Naive thymus-derived CD8-positive, alpha-beta T cell (primary cell): ENCODE measurements at places on chromosomes 11 and 22. TPM values are rescaled to one million over a fixed set of nuclear protein-coding genes. Genes with fewer than 3 reads are reported as not detected.

Gene MEI1
- 62.8 TPM for total RNA-seq

Gene GRIK4
- not detected for total RNA-seq

Gene SLC6A5
- not detected for total RNA-seq

Gene OLFML1
- total RNA-seq = not detected

Gene CSNK2A3
- 1.5 TPM for total RNA-seq

GRCh38 chr11:66112041-66112491, 42.0 kb downstream of the PACS1 start:
- peak overlapping the region; percentile 9 for H3K4me3 ChIP-seq
- H3K36me3 ChIP-seq = no peaks in the 10 kb centered on the region
- peak overlapping the region; percentile 93 for H3K27ac ChIP-seq
- DNase-seq = peak; percentile 29
- H3K27me3 ChIP-seq = no peaks in the 10 kb centered on the region

- no peaks in the 10 kb centered on the region for H3K27me3 ChIP-seq
- H3K4me1 ChIP-seq = peaks cover 11% of the 10 kb centered on the region
- H3K36me3 ChIP-seq = peaks cover 2% of the 10 kb centered on the region
- H3K27ac ChIP-seq = peak overlapping the region; percentile 96
- peak overlapping the region; percentile 99 for H3K4me3 ChIP-seq
Observed at GRCh38 chr11:130001461-130002351, 929 bp downstream of the PRDM10 start.

DNA sequence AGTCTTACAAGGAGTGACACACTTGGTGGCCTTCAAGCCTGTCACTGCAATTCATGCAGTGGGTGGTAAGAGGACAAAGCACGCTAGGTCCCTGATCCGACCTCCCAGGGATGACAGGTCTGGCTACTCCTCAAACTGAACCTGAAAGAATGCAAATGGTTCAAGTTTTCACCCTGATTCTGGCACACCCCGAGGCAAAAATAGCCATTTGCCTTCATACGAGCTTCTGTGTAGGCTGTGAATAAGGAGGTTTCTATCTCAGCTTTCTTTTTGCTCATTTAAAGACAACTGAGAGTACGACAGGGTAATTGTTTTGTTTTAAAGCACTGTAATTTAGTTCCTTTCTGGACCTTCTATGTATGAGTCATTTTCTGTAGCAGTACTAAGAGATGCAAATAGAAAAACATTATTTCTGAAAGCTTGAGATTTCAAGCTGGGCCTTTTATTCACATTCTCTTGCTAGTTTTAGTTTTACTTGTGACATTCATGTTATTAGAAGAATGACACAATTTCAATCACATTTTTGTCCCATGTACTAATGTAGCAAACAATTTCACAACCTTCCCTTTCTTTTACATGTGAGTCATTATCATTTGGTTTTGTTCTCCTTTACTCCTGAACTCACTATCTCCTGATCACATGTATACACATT, 56.6 kb upstream of the FDX1 start:
- H3K4me1 ChIP-seq = no peaks in the 10 kb centered on the region
- no peaks in the 10 kb centered on the region for H3K27me3 ChIP-seq
- no peaks in the 10 kb centered on the region for H3K36me3 ChIP-seq
- no peak overlapping the region for H3K27ac ChIP-seq
- no peak for DNase-seq
- H3K4me3 ChIP-seq = no peak overlapping the region

DNA sequence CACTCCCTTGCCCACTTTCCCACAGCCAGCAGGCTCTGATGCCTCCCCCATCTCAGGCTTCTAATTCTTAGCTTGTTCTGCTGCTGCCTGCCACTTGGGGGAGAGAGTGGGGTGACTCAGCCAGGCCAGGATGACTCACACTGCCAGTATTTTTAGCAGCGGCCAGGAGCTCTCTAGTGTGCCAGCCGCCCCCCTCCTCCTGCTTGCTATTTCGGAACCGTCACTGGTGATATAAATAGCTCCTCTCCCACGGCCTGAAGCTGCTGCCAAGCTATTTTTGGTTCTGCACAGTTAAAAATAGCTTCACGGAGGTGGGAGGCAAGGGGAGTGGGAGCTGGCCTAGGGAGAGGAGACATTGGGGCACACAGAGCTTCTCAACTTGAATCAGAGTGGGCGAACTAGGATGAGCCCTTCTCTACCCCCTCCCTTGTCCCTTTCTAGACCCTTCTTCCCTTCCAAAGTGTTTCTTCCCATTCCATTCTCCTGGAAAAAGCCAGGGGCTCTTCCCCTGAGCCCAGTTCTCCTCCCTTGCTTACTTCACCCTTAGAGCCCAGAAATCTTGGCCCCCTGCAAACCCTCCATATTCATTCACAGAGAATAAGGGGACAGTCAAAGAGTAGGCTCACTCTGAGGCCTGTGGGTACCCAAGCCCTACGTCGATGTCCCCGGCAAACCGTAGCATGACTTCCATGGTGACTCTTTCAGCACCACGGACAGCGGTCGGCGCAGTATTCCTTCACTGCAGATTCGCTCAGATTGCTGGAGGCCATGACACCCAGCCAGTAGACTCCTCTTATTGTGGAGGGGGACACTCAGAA, 2.5 kb upstream of the NPAS4 start:
- DNase-seq = peak; percentile 47
- no peak overlapping the region for H3K27ac ChIP-seq
- H3K27me3 ChIP-seq = peaks cover 51% of the 10 kb centered on the region
- peaks cover 8% of the 10 kb centered on the region for H3K4me1 ChIP-seq

GRCh38 chr11:59510941-59511589, at the start of gene OR4D9:
Gene OR4D9 (plus strand): TSS chr11:59511539. CDS start chr11:59514913, 3,374 bp downstream.
- H3K27ac ChIP-seq = no peak within 1 kb of the TSS
- H3K36me3 ChIP-seq = no peaks in the 10 kb centered on the region

- peaks cover 49% of the 10 kb centered on the region for H3K4me1 ChIP-seq
- H3K27ac ChIP-seq = no peak overlapping the region
- peaks cover 32% of the 10 kb centered on the region for H3K36me3 ChIP-seq
- DNase-seq = no peak
Observed at GRCh38 chr11:31802990-31803812, 7.9 kb downstream of the PAX6 start.

DNA sequence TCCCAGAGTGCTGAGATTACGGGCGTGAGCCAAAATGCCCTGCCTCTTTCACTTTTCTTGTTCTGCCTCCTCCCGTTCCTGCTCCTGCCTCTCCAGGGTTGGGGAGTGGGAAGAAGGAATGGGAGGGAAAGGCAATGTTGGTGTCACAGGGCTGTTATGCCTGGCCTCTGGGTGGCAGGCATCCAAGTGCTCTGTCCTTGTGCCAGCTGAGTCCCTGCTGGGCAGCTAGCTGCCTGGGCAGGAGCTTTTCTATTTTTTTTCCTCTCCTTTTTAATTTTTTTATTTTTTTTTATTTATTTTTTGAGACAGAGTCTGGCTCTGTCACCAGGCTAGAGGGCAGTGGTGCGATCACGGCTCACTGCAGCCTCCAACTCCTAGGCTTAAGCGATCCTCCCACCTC, 4.1 kb upstream of the SAC3D1 start:
- DNase-seq = no peak
- no peak overlapping the region for H3K27ac ChIP-seq
- no peaks in the 10 kb centered on the region for H3K4me1 ChIP-seq
- H3K27me3 ChIP-seq = no peaks in the 10 kb centered on the region

GRCh38 chr11:106295974-106296373, 218.5 kb downstream of the AASDHPPT start:
- H3K4me3 ChIP-seq = no peak overlapping the region
- no peaks in the 10 kb centered on the region for H3K4me1 ChIP-seq
- no peak for DNase-seq
- H3K27me3 ChIP-seq = no peaks in the 10 kb centered on the region
- no peaks in the 10 kb centered on the region for H3K36me3 ChIP-seq

GRCh38 chr11:73520353-73521061, 77.4 kb downstream of the FAM168A start:
- H3K27me3 ChIP-seq = no peaks in the 10 kb centered on the region
- no peak for DNase-seq
- H3K4me3 ChIP-seq = peak overlapping the region; percentile 0
- H3K4me1 ChIP-seq = peaks cover 22% of the 10 kb centered on the region

DNA sequence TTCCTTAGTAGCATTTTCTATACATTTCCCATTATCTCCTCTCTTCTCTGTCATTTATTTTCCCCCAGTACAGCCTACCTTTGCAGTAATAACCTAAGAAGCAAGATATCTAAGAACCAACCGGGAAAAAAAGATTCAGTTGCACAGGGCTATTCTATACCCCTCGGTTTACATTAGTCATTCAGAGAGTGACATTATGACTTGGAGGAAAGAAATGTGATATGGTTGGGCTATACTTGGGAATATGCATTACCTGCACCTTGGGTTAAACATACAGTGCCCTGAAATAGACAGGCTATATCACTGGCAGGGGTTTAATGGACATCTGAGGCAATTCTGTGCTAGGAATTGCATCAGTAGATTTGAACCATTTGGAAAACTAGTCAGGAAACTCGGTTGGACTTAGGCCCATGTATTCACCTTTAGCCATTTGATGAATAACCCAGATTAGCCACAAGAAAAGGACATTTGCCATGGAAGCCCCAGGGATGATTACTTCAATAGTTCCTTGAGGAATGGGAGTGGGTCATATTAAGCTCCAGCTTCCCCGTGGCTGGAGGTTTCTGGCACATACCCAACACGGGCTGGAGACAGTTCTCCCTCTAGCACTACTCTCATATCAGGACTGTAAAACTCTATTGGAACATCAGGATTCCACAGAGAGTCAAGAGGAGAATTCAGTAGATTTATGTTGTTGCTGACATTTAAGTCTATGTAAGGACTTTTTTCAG, 973.2 kb downstream of the NTM start:
- no peak overlapping the region for H3K27ac ChIP-seq
- H3K36me3 ChIP-seq = no peaks in the 10 kb centered on the region
- H3K4me3 ChIP-seq = no peak overlapping the region
- H3K4me1 ChIP-seq = no peaks in the 10 kb centered on the region
- DNase-seq = no peak
- H3K27me3 ChIP-seq = peaks cover 3% of the 10 kb centered on the region

DNA sequence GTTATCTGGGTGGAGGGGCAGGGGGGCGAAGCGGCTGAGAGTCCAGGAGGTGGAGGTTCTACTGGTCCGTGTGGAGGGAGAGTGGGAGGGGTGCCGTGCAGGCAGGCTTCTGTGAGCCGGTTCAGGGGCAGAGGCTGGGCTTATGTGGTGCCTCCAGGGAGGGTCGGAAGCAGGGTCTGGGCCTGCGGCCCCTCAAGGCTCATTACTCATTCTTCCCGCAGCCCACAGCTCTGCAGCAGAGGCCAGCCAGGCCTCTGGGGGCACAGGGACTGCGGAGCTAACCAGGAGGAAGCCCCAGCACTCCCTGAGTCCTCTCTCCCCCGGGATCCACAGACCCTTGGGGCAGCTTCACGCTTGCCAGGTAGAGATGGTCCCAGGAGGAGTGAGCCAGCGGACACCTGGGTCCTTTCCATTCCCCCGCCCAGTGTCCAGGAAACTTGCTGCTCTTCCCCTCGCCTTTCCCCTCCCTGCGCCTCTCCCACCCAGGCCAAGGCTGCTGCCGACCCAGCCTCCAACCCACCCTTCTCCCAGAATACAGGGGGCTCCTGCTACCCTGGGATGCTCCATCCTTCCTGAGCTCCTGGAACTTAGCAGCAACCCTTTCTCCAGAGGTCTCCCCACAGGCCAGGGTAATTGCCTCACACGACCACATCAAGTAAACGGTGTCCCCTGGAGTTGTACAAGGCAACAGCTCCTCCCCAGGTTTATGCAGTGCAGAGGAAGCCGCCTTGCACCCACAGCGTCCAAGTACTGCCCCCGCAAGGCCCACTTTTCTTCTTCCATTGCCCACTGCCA, 6.3 kb downstream of the NRXN2 start:
- peaks cover 75% of the 10 kb centered on the region for H3K27me3 ChIP-seq
- no peaks in the 10 kb centered on the region for H3K36me3 ChIP-seq
- no peak for DNase-seq
- peaks cover 11% of the 10 kb centered on the region for H3K4me1 ChIP-seq
- H3K4me3 ChIP-seq = no peak overlapping the region

- no peak for DNase-seq
- H3K4me1 ChIP-seq = no peaks in the 10 kb centered on the region
- H3K27ac ChIP-seq = no peak overlapping the region
Observed at GRCh38 chr22:29798318-29798717, 31.1 kb downstream of the UQCR10 start.

DNA sequence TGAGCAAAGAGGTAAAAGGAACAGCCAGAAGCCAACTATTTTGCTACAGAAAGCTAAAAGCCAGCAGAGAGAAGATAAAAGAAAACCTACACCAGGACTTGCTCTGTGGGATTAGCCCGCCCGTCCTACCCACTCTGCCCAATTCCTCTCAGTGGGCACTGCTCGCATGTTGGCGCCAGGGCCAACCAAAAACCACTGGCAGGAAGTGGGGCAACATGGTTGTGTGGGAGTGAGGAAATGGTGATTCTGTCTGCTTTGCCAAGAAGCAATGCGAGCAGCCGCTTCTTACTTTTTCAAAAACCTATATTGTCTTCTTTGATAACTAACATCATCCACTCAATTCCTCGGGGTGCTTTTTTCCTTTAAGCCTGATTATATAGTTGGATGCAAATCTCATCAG, 14.2 kb upstream of the APOA1 start:
- peak overlapping the region; percentile 71 for H3K4me3 ChIP-seq
- peak; percentile 42 for DNase-seq
- no peaks in the 10 kb centered on the region for H3K27me3 ChIP-seq

DNA sequence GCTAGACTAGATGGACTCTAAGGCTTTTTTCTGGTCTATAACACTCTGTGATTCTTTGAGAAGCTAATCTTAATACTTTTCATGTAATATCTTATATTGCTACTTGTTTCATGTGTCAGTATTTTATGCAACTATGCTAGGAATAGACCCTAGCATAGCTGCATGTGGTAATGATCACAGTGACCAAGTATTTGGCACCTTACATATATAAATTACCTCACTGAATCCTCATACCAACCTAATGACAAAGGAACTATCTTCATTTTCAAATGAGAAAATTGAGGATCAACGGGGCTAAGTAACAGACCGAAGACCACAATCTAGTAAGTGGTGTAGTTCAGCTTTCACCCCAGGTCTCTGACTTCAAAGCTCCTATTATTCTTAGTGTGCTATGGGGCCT, 327.3 kb upstream of the PITPNB start:
- no peaks in the 10 kb centered on the region for H3K4me1 ChIP-seq
- DNase-seq = no peak

DNA sequence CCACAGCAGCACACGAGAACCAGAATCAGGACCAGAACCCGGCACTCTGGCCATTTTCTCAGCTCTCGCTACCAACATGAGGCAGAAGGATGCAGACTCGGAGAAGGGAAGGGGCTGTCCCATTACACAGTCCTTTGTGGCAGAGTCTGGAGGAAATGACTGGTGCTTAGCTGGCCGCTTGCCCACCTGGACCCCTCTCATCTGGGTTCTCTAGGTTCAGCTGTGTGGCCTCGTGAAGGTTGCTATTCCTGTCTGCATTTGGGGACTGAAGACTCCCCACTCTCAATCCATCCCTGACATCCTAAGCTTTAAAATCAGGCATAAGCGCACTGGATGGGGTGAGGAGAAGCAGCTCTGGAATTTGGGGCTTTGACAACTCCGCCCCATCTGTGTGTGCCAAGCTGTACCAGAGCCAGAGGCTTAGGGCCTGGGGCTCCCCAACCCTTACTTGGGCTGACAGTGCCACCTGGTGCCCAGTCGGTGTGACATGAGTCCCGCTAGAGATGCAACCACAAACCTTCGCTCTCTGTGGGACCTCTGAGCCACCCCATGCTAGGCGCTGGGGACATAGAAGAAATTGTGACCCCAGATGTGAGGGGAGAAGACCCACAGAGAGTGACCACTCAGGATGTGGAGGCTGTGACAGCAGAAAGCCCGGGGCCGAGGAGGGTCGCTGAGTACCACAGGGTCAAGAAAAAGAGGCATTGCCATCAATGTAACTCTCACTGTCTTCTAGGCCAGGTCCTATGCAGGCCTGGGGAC, 35.8 kb upstream of the FCHSD2 start:
- no peak overlapping the region for H3K4me3 ChIP-seq
- H3K4me1 ChIP-seq = peaks cover 10% of the 10 kb centered on the region

GRCh38 chr22:40423882-40424640, 53.7 kb downstream of the SGSM3 start:
- DNase-seq = no peak
- no peaks in the 10 kb centered on the region for H3K27me3 ChIP-seq
- peaks cover 26% of the 10 kb centered on the region for H3K4me1 ChIP-seq
- peaks cover 9% of the 10 kb centered on the region for H3K36me3 ChIP-seq
- no peak overlapping the region for H3K4me3 ChIP-seq
